ENCODE measurements at places on chromosomes 3 and 15. TPM values are rescaled to one million over a fixed set of nuclear protein-coding genes. Genes with fewer than 3 reads are reported as not detected.

DNA sequence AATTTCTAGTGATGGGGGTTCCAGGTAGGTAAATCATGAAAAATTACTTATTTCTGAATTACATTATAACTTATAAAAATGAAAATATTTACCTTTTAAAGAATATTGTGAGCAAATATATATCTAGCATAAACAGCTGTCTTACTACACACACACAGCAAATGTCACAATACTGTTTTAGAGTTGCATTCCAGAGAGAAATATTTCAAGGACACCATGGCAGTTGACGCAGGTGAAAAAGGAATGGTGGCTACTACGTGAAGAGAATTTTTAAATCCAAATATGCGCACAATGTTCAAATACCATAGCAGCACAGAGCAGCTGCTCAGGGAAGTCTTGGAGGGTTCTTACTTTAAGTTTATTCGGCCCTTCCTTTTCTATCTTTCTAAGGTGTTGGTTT lies 356.2 kb downstream of the CGGBP1 start:
- DNase-seq: no peak

The MEX3B gene
- total RNA-seq: 0.79 TPM

DNA sequence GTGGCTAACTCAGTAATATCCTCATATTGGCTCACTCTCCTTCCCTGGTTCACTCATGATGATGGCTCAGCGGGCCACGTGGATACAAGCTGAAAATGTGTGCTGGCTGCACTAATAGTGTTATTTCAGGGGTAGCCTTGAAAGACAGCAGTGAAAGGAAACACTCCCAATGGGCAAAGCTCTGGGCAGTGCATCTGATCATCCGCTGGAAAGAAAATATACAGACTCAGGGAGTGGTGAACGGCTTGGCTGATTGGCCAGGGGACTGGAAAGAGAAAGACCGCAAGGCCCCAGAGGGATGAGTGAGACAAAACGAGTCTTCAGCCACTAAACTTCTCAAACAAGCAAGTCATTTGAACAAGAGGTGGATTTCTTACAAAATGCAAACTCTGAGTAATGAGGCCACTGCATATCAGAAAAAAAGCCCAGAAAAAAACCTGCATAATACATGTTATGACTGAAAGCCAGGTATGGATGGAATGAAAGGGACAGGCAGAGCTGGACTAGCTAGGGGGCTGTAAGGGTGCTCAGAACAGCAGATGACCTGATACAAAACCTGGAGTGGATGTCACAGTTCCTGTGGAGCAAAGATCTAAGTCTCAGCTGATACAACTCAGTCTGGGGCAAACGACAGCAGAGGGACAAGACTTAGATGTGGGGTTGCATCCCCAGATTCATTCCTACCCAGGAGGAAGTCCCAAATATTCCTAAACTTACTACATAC lies 33.3 kb downstream of the CMTM6 start:
- no peak for DNase-seq

- no peak for DNase-seq
Measured at GRCh38 chr3:16472593-16472992, 40.9 kb downstream of the RFTN1 start.

- peak; percentile 7 for DNase-seq
Measured at GRCh38 chr3:87626546-87626945, 350.2 kb upstream of the POU1F1 start.

DNA sequence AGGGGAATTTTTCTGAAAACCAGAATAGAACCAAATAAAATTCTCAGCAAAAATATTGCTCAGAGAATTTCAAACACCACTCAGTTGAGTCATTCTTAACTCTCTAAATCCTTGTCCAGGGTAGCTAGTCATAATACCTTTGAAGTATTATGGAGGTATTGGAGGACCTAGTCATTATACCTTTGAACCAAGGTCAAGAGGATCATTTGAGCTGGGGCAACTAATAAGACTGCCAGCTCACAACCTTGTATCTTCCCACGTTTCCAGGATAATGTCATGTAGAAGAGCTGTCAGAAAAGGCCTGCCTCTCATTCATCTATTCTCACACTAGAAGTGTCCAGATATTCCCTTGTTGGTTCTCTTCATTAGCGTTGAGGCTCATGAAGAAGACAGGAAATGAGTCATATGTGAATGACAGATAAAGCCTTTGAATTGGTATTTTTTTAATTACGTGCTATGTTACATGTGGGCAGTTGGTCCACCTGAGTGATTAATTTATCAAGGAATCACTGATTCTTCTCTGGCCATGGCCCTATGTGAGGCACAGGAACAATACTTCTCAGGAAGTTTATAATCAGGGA lies 48.3 kb downstream of the TOPAZ1 start:
- DNase-seq: peak; percentile 17

The EHHADH gene
- total RNA-seq: 2.7 TPM

DNA sequence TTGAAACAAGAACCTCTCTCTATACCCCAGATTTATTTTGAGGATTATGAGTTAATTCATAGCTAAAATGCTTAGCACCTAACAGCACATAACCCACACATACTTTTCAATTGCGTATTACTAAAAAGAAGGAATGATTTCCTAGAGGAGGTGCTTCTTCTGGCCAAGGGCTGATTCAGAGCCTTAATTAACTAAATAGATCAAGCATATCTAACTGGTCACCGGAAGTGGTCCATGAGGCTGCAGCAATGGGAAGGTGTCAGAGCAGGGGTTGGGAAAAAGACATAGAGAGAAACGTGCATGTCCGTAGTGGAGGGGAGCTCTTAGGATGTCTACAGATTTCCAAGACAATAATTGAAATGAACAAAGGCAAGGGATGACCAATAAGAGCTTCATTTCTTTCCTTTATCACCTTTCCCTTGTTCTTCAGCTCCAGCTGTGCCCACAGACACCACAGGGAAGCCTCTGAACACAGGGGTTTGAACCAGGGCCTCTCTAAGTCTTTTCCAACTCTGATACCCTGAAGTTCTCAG lies 467 bp downstream of the HGD start:
- DNase-seq: no peak

GRCh38 chr3:14366248-14366647 lies 36.2 kb upstream of the SLC6A6 start:
- no peak for DNase-seq

- DNase-seq: no peak
Measured at GRCh38 chr3:119125742-119126504, 20.0 kb upstream of the TEX55 start.

DNA sequence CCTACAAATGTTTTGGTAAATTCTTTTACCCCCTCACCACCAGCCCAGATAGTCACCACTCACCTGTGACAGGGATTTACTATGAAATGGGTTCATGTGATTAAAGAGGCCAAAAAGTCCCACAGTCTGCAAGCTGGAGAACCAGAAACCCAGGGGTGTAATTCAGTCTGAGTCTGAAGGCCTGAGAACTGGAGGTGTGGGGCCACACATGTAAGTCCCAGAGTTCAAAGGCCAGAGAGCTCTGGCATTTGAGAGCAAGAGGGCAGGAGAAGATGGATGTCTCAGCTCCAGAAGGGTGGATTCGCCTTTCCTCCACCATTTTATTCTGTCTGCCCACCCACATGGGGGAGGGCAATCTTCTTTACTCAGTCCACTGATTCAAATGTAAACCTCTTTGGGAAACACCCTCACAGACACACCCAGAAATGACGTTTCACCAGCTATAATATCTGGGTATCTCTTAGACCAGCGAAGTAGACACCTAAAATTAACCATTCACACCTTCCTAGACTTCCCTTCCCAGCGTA lies 11.9 kb downstream of the RTP3 start:
- no peak for DNase-seq

DNA sequence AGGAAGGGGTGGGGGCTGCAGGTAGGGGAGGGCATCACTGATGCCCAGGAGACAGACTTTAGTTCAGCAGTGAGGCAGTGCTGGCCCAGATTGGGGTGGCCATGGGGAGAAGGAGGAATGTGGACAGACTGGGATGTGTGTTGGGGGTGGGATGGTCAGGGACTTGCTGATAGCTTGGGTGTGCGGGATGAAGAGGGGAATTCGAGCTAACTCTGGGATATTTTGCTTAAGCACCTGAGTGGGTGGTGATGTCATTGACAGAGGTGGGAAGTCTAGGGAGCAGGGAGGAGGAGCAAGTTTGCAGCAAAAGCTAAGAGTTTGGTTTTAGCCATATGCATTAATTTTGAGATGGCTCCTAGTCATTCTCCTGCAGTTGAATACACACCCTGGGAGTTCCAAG lies 207.5 kb downstream of the RPLP1 start:
- no peak for DNase-seq

The MON1A gene
- total RNA-seq: 9.1 TPM

GRCh38 chr15:87326269-87326668 lies 930.3 kb downstream of the NTRK3 start:
- DNase-seq: no peak

The GRIP2 gene
- total RNA-seq: under 0.01 TPM

- peak; percentile 80 for DNase-seq
Measured at GRCh38 chr3:8110966-8111798, 390.4 kb upstream of the LMCD1 start.

GRCh38 chr3:157310329-157311052 lies 126.2 kb upstream of the PTX3 start:
- no peak for DNase-seq

- DNase-seq: no peak
Measured at GRCh38 chr15:93253681-93254080, 164.7 kb upstream of the RGMA start.

The GPR15 gene
- total RNA-seq: not detected

DNA sequence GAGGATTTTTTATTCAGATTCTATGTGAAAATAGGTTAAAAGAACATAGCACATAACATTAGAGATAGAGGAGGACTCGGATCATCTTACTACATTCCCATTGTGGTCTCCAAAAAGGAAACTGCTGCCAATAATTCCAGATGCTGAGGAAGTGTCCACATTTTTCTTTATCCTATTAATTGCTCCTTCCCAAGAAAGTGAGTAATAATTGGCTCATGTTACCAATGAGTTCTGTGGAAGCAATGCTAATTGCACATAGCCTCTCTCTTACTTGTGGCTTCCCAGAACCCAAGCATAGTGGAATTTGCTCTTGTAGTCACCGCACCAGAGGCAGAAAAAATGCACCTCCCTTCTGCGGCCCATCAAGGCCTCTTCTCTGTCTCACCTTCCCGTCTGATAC lies 208.4 kb downstream of the PLOD2 start:
- DNase-seq: peak; percentile 70

The HRG gene
- total RNA-seq: not detected

GRCh38 chr3:72004749-72005292 lies 219.9 kb upstream of the PROK2 start:
- peak; percentile 53 for DNase-seq

DNA sequence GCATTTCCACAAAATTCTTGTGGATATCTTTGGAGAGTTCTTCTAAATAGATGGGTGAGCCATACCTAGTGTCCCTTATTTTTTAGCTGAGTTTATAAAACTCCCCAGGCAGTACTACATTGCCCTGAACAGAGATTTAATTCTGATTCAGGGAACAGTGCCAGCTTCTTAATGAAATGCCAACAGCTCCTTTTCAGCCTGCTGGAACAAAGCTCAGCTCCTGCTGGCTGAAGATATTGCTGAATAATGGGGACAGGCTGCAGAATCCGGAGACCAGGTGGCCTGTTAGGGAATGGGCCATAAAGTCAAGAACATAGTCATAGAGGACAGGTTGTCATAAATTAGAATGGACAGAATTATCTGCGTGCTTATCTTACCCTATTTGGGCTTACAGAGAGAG lies 8.9 kb downstream of the HGD start:
- DNase-seq: no peak

The EIF4G1 gene
- 244 TPM for total RNA-seq

DNA sequence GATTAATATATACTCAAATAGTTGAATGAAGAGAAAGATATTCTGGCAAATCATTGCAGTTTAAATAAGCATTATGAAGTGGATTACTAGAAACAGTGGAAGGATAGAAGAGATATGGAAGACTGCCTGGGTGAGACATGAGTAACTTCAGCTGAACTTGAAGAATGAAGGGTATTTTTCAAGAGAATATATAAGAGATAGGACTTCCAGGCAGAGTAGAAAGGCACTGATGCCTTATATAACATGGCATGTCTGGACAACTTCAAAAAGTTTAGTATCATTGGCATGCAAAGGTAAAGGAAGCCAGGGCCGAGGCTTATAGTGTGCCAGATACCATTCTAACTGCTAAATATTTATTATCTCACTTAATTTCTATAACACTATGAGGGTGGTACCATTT lies 126.5 kb upstream of the SLC7A14 start:
- peak; percentile 69 for DNase-seq

- DNase-seq: peak; percentile 16
Measured at GRCh38 chr3:142577696-142578328, 721 bp downstream of the ATR start.

The SLC2A2 gene
- not detected for total RNA-seq

The BTBD1 gene
- 78.2 TPM for total RNA-seq

- DNase-seq: peak; percentile 62
Measured at GRCh38 chr15:73964736-73965093, 27.4 kb downstream of the STOML1 start.

GRCh38 chr15:38059665-38060064 lies 125.2 kb downstream of the TMCO5A start:
- peak; percentile 61 for DNase-seq

GRCh38 chr3:89699771-89700170 lies 592.4 kb downstream of the EPHA3 start:
- DNase-seq: no peak

DNA sequence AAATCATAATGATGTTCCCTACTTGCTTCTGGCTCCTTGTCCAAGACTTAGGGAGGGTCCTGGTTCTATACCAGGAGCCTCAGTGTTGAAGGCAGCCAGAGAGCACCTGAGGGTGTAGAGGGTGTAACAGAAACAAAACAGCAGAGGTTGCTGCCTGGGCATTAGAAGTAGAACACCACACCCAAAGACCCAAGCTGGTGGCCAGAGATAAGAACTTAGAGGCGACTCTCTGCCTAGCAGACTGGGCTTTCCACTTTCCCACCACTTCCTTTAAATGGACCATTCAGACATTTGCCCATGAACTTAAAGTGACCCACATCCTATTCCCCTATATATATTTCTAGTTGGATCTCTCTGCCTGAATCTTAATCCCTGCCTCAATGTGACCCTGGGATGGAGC lies 189.8 kb downstream of the KLF13 start:
- no peak for DNase-seq

The UQCRC1 gene
- 473 TPM for total RNA-seq

DNA sequence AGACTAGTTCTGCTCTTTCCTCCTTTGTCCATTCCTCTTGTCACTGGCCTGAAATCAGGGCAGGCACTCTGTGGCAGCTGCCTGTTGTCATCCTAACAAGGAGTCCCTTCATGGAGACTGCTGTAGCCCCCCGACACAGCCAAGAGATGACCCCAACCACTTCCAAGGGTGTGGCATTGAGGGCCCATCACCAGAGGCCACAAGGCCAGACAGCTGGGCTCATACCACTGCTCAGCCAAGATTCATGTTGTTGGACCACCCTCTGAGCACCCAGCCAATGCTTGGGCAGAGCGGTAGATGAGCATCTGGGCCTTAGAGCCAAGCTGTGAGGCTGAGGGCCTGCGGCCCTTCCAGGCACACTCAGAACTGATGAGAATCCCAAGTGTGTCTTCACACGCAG lies 85.4 kb downstream of the EPHB1 start:
- no peak for DNase-seq

Measured in bronchial epithelial cell (primary cell).